ENCODE measurements at places on chromosomes 5 and 9. TPM values are rescaled to one million over a fixed set of nuclear protein-coding genes. Genes with fewer than 3 reads are reported as not detected.

The C5orf47 gene
- 0.15 TPM for polyA plus RNA-seq

The LHX6 gene
- 8.4 TPM for polyA plus RNA-seq

The SPINK13 gene
- polyA plus RNA-seq = not detected

The THOC3 gene
- 22.6 TPM for polyA plus RNA-seq

The CAMK2A gene
- 15.2 TPM for polyA plus RNA-seq

The PLAC8L1 gene
- not detected for polyA plus RNA-seq

The CRB2 gene
- not detected for polyA plus RNA-seq

DNA sequence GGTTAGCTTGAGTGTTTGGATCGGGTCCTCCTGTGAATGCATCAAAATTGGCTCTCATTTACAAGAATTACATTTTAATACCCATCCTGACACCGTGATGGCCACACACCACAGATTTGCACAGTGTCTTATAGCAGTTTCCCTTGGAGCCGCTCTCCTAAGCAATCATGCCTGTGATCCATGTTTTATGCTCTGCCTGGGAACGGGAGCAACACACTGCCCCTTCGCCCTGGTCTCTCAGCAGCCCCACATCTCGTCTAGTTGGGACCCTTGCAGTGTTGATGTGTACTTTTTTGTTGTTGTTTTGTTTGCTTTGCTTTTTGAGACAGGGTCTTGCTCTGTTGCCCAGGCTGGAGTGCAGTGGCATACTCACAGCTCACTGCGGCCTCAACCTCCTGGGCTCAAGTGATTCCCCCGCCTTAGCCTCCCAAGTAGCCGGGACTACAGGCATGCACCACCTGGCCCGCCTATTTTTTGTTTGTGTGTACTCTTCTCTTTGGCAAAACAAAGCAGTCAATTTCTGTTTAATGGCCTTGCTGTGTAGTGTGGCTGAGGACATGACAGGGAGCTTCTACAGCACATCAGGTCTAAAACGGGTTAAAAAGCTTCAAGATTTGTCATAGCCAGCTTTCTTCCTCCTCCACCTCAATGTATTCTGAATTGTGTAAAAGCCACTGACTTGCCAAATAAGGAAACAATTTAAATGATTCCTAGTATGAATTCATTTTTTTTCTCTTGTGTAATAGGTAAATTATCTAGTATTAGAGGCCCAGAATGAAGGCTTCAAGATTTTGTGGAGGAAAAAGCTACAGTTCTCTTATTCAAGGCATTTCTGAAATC is 101.6 kb upstream of the TBCA start:
- DNase-seq = no peak
- H3K27ac ChIP-seq = no peak overlapping the region
- H3K4me3 ChIP-seq = no peak overlapping the region

GRCh38 chr9:121801579-121801978 is 150.1 kb downstream of the DAB2IP start:
- no peaks in the 10 kb centered on the region for H3K27me3 ChIP-seq
- no peaks in the 10 kb centered on the region for H3K4me1 ChIP-seq
- H3K4me3 ChIP-seq = no peak overlapping the region
- H3K36me3 ChIP-seq = no peaks in the 10 kb centered on the region

GRCh38 chr5:138601444-138601843 is 26.2 kb upstream of the HSPA9 start:
- no peak overlapping the region for H3K4me3 ChIP-seq
- no peaks in the 10 kb centered on the region for H3K36me3 ChIP-seq
- no peak for DNase-seq
- H3K4me1 ChIP-seq = no peaks in the 10 kb centered on the region

- peaks cover 21% of the 10 kb centered on the region for H3K4me1 ChIP-seq
- DNase-seq = no peak
- H3K27ac ChIP-seq = no peak overlapping the region
- H3K27me3 ChIP-seq = no peaks in the 10 kb centered on the region
Measured at GRCh38 chr9:93090091-93090655, 5.8 kb upstream of the CARD19 start.

DNA sequence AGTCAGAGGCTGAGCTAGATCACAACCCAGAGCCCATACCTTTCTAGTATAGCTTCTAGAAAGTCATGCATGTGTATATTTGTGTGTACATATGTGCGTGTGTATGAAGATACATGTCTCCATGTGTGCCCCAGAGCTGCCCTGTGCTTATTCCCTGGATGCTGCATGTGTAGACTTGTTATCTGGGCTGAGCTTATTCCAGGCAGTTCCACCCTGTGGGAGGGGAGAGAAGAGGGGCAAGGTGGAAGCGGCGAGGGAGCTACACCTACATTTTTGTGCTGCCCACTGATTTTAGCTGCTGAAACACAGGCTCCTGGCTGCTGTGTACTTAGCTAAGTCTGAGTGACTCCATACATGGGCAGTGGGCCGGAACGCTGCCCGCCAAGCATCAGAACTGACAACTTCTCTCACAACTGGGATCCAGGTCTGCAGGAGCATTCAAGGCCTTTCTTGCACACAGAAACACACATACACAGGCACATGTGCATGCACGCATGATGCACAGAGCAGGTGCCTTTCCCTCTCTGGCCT is 38.0 kb upstream of the XPA start:
- H3K27ac ChIP-seq = no peak overlapping the region
- DNase-seq = no peak
- no peaks in the 10 kb centered on the region for H3K36me3 ChIP-seq
- no peaks in the 10 kb centered on the region for H3K4me1 ChIP-seq
- no peak overlapping the region for H3K4me3 ChIP-seq

DNA sequence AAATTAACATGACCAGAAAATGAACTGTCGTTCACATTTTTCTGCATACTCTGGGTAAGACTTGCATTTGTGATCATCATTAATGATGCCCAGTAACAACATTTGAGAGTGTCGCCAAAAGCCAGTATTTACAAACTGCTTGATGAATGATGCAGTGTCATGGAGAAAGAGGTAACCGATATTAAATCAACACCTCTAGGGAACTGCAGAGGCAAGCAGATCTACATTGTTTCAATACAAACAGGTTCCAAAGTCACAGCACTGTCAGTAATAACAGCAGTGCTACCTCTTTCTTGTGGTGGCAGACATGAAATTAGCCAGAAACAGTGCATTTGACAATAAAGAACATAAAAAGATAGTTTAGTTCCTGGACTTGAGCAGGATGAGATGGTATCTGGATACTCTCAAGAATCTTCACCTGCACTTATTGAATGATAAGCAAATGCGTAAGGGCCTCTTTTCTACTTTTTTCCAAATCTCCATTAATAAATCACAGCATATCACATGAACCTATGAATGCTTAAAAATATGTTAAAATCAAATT is 456.6 kb downstream of the ARHGEF28 start:
- H3K4me1 ChIP-seq = no peaks in the 10 kb centered on the region
- no peak overlapping the region for H3K4me3 ChIP-seq
- no peak for DNase-seq

- H3K36me3 ChIP-seq = no peaks in the 10 kb centered on the region
- H3K4me3 ChIP-seq = no peak overlapping the region
- no peak overlapping the region for H3K27ac ChIP-seq
- DNase-seq = peak; percentile 37
- no peaks in the 10 kb centered on the region for H3K27me3 ChIP-seq
Measured at GRCh38 chr5:32538031-32538547, 47.3 kb upstream of the SUB1 start.

GRCh38 chr5:177509381-177509951 is at the start of gene DOK3:
DOK3 (minus strand) TSS chr5:177509826; CDS start chr5:177509540, 286 bp downstream.
- peaks cover 38% of the 10 kb centered on the region for H3K36me3 ChIP-seq
- peak within 1 kb of the TSS; percentile 11 for H3K4me3 ChIP-seq
- no peaks in the 10 kb centered on the region for H3K4me1 ChIP-seq
- DNase-seq = peak; percentile 80

DNA sequence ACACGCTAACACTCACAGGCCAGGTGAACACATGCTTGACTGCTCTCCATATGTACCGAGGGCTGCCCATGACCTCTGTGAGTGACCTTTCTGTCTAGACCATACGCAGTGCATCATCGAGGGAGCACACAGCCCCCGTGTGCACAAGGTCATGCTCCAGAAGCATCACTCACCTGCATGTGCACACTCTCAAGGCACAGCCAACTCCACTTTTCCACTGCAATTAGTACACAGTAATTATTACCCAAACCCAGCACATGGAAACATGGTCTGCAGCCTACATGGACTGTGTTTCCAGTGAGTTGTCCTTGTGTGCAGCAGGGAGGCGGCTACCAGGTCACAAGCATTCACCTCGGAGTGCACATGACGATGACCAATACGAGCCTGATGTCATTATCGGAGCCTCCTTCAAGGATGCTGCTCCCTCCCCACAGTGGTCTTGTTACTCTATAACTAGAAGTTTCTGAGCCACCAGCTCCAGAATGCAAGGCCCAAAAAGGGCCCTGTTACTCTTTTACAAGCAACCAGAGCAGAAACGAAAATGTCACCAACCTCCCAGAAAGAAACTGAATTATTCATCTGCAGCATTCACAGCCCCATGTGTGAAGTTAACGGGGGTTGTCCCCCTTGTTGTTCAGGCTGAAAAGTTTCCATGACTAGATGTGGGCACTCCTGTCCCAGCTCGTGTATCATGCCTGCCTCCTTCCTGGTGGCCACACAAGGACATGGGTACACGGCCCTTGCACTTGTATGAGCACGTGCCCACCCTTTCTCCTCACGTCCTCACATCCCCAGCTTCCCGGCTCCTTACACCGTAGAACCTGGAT is 31.2 kb downstream of the SEMA4D start:
- no peaks in the 10 kb centered on the region for H3K4me1 ChIP-seq
- no peaks in the 10 kb centered on the region for H3K36me3 ChIP-seq
- H3K27me3 ChIP-seq = no peaks in the 10 kb centered on the region
- peak overlapping the region; percentile 83 for H3K27ac ChIP-seq
- H3K4me3 ChIP-seq = no peak overlapping the region

DNA sequence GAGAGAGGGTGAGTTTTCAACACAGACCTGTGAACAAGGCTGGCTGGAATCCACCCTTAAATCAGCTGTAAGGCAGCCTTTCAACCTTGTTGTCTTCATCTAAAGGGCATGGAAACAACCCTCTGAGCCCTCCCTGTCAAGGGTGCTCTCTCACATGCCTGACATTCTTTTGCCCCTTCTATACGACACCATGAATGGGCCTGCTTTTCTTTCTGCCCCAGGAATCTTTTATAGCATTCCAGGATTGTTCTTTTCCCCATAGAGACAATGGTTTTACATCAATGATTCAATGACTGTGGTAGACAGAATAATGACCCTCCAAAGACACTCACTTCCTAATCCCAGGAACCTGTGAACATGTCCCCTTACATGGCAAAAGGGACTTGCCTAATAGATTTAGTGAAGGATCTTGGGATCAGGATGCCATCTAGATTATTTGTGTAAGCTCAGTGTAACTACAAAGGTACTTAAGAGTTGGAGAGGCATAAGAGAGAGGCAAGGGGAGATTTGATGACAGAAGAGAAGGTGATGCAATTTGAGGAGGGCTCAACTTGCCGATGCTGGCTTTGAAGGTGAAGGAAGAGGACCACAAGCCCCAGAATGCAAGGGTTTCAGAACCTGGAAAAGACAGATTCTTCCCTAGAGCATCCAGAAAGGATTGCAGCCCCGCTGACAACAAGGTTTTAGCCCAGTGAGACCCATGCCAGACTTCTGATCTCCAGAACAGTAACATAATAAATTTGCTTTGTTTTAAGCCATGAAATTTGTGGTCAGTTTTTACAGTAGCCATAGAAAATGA is 29.2 kb upstream of the HMHB1 start:
- DNase-seq = no peak
- no peaks in the 10 kb centered on the region for H3K36me3 ChIP-seq
- no peak overlapping the region for H3K27ac ChIP-seq
- no peak overlapping the region for H3K4me3 ChIP-seq
- H3K4me1 ChIP-seq = no peaks in the 10 kb centered on the region

- H3K36me3 ChIP-seq = no peaks in the 10 kb centered on the region
- H3K4me3 ChIP-seq = no peak overlapping the region
- H3K27ac ChIP-seq = no peak overlapping the region
Measured at GRCh38 chr5:10735569-10736276, 25.3 kb downstream of the DAP start.

DNA sequence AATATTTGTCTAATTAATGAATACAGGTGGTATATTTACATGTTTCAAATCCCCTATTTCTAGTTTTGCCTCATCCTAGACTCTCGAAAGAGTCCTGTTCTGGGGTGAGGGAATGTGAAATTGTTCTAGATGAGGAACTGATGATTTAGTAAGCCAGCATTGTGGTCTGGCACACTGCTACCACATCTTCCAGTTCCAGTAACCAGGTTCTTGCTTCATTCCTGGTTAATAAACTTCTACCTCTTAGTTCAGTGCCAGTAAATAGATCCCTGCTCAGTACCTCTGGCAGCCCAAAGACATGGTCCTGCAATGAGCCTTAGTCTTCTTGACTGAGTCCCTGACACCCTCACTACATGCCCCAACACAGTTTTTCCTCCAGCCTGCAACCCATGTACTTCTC is 207.7 kb downstream of the SREK1 start:
- H3K27me3 ChIP-seq = no peaks in the 10 kb centered on the region
- no peak overlapping the region for H3K4me3 ChIP-seq
- peak overlapping the region; percentile 20 for H3K27ac ChIP-seq
- no peaks in the 10 kb centered on the region for H3K4me1 ChIP-seq
- H3K36me3 ChIP-seq = no peaks in the 10 kb centered on the region
- no peak for DNase-seq

GRCh38 chr9:30932226-30932625 is 1452.2 kb upstream of the ACO1 start:
- no peak overlapping the region for H3K4me3 ChIP-seq
- no peak for DNase-seq
- no peaks in the 10 kb centered on the region for H3K36me3 ChIP-seq
- H3K27ac ChIP-seq = no peak overlapping the region

DNA sequence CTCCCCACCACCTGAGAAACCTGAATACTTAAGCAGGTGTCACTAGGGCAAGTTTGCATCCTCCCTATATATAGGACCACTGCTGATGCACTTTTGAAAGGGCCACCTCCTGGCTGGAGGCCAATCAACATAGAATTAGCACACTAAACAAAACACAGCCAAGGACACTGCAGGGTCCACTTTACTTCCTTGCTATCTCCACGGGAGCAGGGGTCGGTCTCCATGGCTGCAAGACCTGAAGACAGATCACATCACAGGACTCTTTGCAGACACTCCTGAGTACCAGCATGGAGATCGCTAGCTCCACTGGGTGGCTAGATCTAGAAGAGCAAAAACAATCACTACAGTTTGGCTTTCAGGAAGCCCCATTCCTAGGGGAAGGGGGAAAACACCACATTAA is 72.3 kb downstream of the C9orf153 start:
- no peaks in the 10 kb centered on the region for H3K4me1 ChIP-seq
- no peak for DNase-seq
- no peak overlapping the region for H3K27ac ChIP-seq
- H3K27me3 ChIP-seq = no peaks in the 10 kb centered on the region
- H3K36me3 ChIP-seq = no peaks in the 10 kb centered on the region

- DNase-seq = no peak
- H3K36me3 ChIP-seq = peaks cover 20% of the 10 kb centered on the region
- no peaks in the 10 kb centered on the region for H3K27me3 ChIP-seq
- H3K4me1 ChIP-seq = peaks cover 11% of the 10 kb centered on the region
- no peak overlapping the region for H3K4me3 ChIP-seq
Measured at GRCh38 chr9:93257808-93258331, 73.9 kb downstream of the WNK2 start.

Data from heart left ventricle (tissue), 16 donors.